Progenitor cell of endocrine pancreas (in vitro differentiated cells): ENCODE measurements at places on chromosomes 3 and 15. TPM values are rescaled to one million over a fixed set of nuclear protein-coding genes. Genes with fewer than 3 reads are reported as not detected.

CLRN1 gene
- not detected in 2 replicates for total RNA-seq

MUSTN1 gene
- total RNA-seq = not detected in 2 replicates

FBXL2 gene
- total RNA-seq = 20.0 and 23.9 TPM in 2 replicates

C3orf20 gene
- total RNA-seq = 0.13 and 0.19 TPM in 2 replicates

DNA sequence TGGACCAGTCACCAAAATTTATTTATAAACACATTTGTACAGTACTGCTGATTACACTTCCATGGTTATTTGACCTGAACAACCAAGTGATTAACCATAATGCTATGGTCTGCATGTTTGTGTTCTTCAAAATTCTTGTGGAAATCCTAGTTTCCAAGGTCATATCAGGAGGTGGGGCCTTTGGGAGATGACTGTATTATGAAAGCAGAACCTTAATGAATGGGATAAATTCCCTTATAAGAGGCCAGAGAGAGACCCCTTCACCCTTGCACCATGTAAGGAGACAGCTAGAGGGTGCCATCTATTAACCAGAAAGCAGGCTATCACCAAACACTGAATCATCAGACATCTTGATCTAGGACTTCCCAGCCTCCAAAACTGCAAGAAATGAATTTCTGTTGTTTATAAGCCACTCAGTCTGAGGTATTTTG lies 1.9 kb downstream of the SCAPER start:
- DNase-seq = no peak

DNA sequence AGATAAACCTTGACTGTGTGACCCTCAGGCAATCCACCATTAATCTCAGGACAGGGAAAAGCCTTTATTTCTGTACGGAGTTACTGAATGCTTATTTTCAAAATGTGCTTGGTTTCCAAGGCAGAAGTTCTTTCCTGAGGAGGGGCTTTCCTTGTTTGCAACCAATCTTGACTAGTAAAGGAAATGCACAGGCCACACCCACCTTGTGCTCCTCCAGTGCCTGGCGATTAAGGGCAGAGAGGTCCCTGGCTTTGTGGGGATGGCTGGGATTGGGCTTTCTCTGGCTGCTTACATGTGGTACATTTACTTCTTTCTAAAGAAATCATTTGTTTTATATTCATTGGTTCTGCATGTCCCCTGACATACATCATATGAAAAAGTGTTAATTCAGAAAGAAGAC lies 47.8 kb downstream of the ZNF621 start:
- DNase-seq = no peak

GRCh38 chr3:189773056-189773455 lies 141.9 kb downstream of the TP63 start:
- no peak for DNase-seq
